ENCODE measurements at places on chromosomes 5 and 9.

DNA sequence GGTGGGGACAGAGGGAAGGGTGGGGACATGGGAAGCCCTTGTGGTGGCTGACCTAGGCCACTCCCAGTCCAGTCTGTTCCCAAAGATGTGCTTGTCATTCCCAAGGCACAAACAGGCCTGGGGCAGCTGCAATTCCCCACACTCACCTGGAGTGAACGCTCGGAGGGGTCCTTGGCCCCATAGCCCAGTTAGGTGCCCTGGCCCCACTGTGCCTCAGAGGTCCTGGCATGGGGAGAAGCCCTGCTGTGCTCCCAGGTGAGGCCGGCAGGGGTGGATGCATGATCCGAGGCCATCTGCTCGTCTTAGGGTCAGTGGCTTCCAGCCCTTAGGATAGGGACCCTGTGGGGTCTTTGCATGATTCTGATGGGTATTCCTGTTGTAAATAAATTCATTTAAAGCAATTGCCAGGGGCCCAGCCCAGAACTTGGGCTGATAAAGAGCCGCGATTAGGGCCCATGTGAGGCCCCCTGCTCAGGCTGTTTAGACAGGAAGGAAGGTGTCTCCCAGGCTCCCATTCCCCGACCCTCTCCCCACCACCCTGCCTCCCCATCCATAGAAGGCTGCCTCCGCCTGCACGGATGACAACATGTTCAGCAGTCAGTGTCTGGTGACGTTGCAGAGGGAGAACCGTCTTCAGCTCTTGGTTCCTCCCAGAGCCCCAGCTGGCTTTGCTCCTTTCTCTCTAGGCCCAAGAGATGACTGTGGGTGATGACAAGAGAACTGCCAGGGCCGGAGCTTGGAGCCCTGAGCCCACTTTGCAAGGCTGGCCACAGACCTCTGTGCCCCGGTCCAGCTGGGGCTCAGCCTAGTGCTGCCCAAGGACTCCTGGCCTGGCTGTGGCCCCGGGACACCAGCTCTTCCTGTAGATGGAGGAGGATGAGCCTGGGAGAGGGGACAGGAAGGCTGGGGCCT lies 28.4 kb upstream of the IRX4 start:
- DNase-seq: no peak

DNA sequence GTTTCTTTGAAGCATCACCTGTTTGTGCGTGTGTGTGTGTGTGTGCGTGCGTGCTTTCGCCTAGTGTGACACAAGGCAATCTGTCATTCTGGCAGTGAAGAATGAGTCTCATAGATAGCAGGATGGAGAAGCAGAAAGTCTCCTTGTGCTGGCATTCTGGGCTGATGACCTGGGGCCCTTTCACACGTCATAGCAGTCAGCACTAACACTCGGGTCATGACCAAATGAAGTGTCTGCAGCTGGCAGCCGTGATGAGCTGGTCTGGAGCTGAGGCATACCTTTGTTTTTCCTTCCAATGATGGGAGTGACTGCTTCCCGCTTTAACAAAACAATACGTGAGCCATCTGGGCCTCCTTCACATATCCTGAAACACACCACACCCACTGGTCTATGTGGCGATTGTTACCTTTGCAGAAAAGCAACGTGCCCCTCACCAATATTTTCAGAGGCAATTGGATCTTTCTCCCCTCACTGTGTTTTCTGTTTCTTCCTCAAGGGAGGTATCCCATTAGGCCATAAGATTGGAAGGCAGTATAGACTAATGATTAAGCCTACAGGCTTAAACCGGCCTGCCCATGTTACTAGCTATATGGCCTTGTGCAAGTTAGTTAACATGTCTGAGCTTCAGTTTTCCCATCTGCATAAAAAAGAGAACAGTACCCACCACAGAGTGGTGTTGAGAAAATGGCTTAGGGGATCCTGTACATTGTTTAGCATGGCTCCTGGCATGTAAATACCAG lies 88.8 kb downstream of the SREK1 start:
- DNase-seq: no peak

DNA sequence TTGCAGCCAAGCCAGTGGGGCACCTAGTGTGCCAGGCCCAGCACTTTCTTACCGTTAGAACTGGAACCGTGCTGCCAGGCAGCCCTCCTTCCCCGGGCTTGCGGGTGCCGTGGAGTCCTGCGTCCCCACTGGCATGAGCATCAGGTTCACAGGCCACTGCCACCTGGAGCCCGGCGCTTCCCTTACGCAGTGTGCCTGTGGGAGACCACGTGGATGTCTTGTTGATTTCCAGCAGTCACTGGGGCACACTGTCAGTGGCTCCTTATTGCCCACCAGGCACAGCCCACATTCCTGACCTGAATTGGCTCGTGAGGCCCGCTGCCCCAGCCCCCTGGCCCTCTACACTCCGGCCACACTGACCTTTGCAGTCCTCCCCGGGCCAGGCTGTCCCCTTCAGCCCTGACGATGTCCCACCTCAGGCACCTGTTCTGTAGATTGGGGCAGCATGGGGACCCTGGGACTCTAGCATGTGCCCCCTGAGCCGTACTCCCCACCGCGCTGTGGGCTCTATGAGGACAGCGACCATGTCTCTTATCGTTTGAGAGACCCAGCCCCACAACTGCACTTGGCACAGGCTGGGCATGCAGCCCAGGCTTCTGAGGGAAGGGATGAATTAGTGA lies 10.4 kb upstream of the CEL start:
- DNase-seq: no peak

- no peak for DNase-seq
Observed at GRCh38 chr5:145220481-145220880, 614.7 kb downstream of the PRELID2 start.

DNA sequence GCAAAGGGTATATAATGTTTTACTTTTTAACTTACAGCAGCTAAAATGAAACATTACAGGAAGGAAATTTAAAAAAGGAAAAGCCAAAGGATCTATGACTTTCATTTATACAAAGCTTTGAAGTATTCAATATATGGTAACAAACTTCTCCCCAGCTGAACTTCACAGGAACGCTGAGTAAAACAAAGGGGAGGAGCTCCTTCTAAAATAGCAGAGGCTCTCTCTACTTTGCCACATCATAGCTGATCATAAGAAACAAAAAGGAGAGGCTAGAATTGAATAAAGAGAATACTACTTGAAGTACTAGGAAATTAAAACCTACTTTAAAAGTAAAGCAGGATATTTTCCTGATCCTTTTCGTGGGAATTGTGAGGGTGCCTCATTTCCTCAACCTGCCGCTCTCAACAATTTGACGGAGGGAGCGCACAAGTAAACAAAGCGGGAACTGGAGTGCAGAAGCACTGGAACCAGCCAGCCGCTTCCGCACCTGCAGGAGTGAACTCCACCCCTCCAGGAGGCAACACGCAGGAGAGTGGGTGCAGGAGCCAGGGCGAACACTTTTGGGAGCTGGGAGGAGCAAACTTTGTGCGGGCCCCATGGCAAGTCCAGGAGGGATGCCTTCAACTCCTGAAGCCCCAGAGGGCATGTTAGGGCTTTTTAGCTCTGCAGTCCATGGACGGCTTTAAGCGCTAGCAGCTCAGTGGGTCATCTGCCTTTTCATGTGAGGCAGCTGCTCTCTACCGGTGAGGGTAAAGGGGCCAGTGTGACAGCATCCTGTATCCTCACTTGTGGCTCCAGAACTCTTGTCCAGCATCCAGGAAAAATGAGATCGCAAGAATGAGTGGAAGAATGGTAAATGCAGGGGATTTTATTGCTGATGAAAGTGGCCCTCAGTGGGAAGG lies 757.4 kb downstream of the PTPRD start:
- DNase-seq: no peak

DNA sequence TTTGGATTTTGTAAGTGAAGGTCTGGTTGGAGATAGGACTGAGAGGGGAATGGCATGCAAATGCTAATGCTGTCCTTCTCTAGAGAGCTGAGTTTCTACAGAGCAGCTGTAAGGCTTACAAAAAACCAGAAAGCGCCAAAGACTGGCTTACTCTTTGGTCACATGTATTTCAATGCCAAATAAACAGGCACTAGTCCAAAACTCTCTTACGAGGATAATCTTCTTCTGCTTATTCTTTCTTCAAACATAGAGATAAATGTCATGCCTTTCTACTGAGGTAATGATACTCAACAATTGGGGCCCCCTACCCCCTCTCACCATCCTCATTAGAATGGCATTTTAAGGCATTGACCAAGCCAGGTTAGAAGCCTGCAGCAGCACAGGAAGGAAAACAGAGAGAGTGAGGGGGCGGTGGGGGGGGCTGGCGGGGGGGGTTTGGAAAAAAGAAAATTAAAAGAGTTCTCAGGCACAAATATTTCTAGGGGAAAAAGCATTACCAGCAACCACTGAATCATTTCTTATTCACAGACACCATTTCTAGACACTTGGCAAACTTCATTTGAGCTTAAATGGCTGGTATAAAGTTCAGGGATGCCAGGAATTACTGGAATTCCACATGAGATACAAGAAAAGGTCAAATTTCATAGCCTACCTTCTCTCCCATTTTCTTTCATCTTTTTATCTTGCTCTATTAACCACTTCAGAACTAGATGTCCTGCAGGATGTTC lies 34.0 kb downstream of the PUM3 start:
- no peak for DNase-seq

DNA sequence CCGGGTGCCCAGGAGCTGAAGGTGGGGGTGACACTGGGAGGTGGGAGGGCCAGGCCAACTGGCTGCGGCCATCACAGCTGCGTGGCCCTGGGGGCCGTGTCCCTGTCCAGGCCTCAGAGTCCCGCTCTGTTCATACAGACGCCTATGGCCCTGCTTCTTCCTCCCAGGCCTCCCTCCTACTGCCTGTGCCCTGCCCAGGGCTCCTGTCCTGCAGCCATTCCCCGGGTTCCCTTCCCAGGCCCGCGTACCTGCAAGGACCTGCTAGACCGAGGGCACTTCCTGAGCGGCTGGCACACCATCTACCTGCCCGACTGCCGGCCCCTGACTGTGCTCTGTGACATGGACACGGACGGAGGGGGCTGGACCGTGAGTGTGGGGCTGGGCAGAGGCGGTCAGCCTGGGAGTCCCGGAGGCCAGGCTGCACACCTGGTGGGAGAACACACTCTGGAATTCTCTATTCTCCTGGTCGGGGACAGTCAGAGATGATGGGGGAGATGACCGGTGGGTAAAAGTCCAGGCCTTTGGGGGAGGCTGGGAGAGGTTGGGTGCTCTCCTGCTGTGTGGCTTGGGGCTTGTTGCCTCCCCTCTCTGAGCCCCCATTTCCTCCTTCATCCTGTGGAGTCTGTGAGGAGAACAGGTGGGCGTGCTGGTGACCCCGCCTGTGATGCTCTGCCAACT lies 4.5 kb downstream of the FCN2 start:
- no peak for DNase-seq

- no peak for DNase-seq
Observed at GRCh38 chr9:124725068-124725452, 46.1 kb downstream of the NR6A1 start.

DNA sequence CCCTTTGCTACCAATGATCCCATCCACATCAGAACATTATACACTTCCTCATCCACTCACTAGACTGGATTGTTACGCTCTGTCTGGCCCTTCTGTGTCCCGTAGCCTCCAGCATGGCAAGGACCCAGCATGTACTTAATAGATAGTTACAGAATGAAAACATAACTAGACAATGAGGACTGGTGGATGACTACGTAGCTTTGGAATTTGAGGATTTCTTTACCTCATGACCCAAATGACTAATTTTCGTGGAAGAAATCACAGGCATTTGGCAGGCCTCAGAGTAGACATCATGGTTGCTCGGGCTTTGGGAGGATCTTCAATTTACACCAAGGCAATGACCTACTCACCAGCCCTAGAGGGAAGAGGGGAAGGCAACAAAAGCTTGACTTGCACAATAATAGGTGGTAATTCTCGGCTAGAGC lies 299.8 kb downstream of the TLE1 start:
- no peak for DNase-seq

GRCh38 chr9:91074866-91075265 lies 273.2 kb downstream of the SYK start:
- DNase-seq: no peak

DNA sequence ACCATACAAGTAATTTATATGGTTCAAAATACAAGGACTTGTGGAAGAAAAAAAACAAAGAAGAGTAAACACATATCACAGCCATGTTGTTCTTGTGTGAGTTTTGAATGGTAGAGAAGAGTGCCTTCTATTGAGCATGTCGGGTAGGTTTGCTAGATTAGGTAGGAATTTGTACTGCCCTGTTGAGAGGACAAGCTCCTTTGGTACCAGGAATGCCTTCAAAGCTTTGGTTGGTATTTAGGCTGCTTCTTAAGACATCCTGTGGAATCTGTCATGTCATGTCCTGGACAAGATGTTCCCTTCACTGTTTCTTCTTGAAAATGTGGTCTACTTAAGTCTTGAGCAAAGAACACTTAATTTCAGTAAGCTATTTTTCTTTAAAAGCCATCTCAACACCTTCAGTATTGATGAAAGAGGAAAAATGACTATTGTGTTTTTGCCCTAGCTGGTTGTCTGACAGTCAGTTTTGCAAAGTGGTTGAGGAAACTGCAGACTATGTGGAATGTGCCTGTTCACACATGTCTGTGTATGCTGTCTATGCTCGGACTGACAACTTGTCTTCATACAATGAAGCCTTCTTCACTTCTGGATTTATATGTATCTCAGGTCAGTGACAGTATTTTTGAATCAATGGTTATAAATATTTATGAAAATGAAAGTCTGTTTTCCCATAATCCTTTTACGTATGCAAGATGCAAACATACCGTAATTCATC lies 296.9 kb downstream of the ADGRV1 start:
- no peak for DNase-seq

GRCh38 chr5:98643569-98643968 lies 129.9 kb upstream of the RGMB start:
- DNase-seq: no peak

DNA sequence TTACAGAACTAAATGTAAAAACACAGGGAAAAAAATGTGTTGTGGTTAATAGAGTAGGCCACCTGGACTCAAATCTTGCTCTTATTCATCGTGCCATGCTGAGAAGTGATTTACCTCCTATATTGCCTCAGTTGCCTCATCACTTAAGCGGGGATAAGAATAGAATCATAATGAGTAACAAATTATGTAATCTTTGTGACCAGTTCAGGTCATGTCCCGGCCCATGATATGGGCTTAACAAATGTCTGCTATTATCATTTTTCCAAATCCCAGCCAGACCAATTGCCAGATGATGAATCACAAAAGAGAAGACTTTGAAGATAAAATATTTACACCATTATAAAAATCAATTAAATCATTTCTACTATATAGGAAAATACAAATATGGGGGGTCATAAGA lies 89.8 kb downstream of the CDH6 start:
- no peak for DNase-seq

All from WERI-Rb-1 (cell line).